Activated T-helper 9 cell treated with anti-CD3 and anti-CD28 coated beads, Interleukin-2, amount 50 U/mL, for 16 hours (primary cell): ENCODE measurements at places on chromosomes 7 and 10.

DNA sequence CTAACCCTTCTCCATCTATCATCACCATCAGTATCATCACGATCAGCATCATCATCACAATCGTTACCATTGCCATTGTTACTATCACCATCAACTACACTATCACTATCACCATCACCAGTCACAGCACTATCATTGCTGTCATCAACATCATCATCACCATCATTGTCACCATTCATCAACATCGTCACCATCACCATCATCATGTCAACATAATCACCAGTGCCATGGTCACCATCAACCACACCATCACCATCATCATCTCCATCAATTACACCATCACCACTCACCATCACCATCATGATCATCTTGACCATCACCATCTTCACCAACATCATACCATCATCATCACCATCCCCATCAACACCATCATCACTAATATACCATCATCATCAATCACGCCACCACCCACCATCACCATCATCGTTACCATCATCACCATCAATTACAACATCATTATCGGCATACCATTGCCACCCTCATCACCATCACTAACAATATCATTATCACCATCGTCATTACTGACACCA lies 66.5 kb downstream of the TNS3 start:
- DNase-seq: no peak

GRCh38 chr7:127758105-127758504 lies 106.1 kb downstream of the SND1 start:
- DNase-seq: no peak

GRCh38 chr7:50591480-50592438 lies 26.6 kb upstream of the DDC start:
- no peak for DNase-seq

DNA sequence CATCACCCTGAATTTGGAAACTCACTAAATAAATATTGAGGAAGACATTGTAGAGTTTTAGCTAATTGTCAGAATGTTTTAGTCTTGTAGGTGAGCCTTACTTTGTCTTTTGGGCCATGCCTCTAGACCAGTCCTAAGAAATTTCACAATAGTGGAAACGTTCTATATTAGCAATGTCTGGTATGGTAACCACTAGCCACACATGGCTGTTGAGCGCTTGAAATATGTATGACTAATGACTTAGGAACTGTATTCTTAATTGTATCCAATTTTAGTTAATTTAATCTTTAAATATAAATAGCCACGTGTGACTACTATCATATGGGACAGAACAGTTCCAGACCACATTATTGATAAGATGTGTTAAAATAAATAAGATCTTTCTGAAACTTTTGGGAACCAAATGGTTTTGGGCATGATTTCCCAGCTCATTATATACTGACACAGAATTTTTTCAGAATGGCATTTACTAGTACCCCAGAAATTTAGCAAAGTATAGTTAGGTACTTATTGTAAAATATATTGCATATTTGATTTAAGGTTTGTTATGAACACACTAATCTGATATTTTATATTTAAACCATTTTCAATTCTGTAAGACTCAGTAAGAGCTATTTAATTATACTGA lies 95.0 kb downstream of the VPS50 start:
- no peak for DNase-seq

DNA sequence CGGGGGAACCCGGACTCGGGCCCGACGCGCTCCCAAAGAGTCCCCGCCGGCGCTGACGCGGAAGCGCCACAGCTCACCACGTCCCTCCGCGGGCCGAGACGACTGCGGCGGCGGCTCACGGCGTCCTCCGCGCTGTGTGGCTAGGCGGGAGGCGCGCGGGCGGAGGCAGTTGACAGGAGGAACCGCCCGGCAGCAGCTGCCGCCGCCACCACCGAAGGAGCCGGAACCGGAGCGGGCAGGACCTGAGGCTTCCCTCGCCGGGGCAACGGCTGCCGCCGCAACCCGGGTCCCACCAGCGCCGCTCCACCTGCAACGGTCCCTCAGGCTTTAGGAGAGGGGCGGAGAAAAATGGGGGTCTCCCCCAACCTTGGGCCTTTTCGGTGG lies 334 bp downstream of the ZNF800 start:
- DNase-seq: peak; percentile 61

DNA sequence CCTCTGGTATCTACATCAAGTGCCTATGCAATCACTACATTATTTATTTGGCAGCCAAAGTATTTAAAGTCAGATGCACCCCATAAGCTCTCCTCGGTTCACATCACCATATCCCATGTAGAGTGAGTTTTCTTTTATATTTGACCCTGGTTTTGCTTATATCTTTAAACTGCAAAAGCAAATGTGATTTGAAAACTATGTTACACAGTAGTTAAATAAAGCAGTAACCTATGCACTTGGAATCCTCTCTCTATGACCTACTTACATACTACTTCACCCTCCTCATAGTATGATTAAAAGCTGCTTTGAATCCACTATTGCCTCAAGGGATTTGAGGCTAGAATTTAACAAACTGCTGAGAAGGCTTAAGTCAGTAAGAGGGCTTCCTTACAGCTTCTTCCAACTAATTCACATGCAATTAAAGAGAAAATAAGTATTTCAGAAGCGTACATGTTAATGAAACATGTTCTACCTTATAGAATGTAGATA lies 2.2 kb upstream of the CELF2 start:
- DNase-seq: no peak

- no peak for DNase-seq
Measured at GRCh38 chr7:73698410-73698809, 15.0 kb downstream of the BUD23 start.

- no peak for DNase-seq
Measured at GRCh38 chr7:134422008-134422407, 36.9 kb downstream of the AKR1B1 start.

GRCh38 chr10:88409236-88409635 lies 173.9 kb downstream of the RNLS start:
- DNase-seq: no peak

DNA sequence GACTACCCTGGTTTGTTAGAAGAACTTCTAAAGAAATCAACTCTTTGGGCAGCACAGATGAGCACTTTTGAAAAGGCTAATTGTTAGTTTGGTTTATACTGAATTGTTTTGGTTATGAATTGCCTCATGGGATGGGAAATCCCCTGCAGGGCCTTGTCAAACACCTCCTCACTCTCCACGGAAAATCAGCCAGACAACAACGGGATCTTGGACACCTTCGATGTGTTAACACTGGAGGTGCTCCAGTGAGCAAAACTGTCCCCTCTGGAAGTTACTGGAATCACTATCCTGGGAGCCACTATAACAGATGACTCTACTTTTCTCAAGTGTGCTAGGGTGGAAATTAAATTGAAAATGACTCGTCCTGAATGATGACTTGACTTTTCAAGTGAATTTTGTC lies 38.7 kb downstream of the CDK6 start:
- no peak for DNase-seq

GRCh38 chr10:124802313-124802675 lies 675 bp downstream of the ABRAXAS2 start:
- no peak for DNase-seq

DNA sequence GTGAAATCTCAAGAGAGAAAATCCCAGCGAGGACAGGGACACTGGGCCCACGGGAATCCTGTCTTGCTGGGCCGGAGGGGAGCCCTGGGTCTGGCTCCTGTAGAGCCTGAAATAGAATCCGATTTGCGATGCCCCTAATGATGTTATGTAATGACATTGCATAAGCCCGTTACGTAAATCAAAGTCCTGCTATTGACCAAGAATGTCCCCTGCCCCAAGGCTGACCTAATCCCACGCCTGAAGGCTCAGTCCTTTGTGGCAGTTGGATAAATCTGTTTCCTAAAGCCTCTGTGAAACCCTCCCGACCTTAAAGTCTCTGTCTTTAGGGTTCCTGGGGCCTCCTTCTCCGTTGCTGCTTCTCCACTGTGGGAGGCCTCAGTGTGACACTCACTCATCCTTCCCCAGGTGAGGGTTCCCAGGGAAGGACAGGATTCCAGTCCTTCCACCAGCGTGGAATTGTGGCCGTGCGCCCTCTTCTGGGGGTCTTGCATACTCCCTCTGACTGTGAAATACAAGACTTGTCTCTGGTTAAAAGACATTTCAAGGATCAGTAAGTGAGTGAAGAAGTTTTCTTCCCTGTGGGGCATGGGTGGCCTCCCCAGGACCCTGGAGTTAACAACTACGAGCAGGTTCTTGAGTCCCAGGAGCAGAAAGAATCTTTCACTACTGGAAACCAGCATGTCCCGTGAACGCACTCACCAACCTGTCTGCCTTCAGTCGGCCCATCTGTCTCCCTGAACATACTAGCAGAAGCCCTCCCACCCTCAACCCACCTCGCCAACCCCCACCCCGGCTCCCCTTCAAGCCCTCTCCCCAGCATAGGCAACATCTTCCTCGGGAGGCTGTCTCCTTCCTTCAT lies 19.8 kb downstream of the ZNF467 start:
- no peak for DNase-seq

DNA sequence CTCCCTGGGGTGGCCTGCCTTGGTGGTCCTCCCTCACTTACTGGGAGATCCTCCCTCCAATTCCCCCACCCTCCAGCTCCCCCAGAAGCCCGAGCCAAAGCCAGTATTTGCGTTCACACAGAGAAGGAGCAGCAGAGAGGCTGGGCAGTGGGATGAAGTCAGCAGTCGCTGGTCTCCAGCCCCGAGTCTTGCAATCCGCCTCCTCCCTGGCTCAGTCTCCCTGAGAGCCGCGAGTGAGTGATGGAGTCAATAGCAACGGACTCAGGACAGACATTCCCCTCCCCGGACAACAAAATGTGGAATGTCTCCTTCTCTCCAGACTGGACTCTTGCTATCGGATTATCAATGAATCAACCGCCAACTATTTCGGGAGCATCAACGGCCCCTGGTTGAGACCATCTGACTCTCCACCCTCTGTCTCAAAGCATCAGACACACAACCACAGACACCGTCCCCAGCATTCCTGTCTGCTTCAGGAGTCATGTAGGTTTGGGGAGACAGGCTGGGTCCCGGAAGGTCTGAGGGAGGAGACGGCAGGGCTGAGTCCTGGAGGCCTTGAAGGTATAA lies 178.4 kb downstream of the SH3PXD2A start:
- no peak for DNase-seq

DNA sequence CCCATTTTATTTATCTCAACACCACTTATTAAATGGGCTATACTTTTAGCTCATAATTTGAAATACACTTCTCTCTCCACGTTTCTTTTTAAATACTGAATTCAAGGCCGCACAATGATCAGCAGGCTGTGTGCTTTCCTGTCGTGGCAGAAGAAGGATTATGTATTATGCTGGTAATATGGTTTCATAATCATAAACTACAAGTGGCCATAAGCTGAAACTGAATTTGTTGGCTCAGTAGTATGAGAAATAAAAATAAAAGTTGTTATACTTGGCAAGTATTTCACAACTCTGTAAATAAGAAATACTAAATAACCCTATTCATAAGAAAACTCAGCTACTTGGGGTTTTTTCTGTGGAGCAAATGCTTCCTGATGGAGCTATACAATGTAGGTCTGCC lies 313.6 kb downstream of the DOCK4 start:
- DNase-seq: no peak

DNA sequence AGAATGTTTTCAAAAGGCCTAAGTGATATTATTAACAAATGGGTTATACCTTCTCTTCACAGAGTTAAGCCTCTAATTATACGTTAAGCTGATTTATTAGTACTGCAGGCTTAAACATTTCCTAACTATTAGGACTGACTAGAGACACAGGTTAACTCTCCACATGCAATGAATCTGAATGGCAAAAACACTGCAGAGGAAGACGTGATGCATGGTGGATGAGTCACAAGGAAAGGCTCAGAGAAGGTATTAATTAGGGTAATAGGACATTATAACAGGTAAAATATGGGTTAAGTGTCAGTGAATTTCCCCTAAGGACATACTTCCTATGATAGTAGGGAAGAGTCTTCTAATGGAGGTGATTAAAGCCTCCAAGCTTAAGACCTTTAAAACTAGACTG lies 24.7 kb upstream of the SEM1 start:
- no peak for DNase-seq

DNA sequence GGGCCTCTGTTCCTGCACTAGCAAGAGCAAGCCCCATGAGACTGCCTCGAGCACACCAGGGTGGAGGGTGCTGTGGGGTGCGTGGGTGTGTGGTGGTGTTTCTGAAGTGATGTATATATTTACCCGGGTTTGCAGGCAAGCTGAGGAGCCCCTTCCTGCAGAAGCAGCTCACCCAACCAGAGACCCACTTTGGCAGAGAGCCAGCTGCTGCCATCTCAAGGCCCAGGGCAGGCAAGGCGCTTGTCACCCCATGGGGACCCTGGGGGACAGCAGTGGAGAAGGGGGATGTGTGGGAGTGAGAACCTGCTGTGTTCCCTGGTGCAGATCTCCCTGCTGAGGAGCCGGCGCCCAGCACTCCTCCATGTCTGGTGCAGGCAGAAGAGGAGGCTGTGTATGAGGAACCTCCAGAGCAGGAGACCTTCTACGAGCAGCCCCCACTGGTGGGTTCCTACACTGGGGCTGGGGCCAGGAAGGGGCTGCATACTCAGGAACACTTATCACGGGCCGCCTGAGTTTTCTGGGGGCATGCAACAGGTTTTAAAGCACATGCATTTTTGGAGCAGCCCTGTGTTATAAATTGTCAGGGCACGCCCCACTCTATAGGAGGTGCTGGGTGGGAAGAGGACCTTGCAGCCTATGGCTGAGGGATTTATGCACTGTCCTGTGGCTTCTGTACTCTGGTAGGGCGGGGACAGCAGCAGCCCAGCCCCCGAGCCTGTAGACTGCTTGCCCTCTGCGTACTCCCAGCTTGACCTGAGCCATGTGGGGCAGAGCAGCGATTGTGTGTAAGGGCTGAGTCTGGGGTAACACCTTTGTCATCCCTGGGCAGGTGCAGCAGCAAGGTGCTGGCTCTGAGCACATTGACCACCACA lies 5.9 kb downstream of the PGAM2 start:
- DNase-seq: no peak

GRCh38 chr10:84214612-84215235 lies 10.6 kb downstream of the LRIT2 start:
- no peak for DNase-seq

- peak; percentile 2 for DNase-seq
Measured at GRCh38 chr10:95864906-95865813, 42.6 kb upstream of the CC2D2B start.

- DNase-seq: no peak
Measured at GRCh38 chr10:59079386-59080226, 96.8 kb upstream of the PHYHIPL start.

GRCh38 chr7:16492513-16493062 lies 27.1 kb upstream of the SOSTDC1 start:
- DNase-seq: no peak
